KBM-7 (cell line): ENCODE measurements at places on chromosomes 7 and 10.

DNA sequence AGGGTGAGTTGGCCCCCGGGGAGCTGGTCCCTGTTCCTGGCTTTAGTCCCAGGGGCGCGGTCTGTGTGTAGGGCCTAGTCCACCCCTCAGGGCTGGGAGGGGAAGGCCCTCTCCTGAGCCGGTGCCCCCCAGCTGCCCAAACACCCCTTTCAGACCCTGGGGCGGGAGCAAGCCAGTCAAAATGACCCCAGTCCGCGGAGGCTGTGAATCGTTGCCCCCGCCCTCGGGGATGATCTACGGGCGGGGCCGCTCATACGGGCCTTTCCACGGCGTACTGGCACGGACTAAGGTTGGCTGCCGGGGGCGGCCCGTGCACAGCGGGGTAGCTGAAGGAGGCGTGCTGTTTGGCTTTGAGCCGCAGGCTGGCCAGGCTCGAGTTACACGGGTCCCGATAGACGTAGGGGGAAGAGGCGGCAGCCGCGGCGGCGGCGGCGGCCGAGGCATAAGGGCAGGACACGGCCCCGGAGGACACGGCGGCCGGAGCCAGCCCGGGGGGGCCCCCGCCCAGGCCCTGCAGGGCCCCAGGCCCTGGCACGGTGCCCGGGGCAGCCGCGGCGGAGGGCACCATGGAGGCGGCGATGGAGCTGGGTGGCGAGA is 4.3 kb downstream of the ELOVL3 start:
- no peak for DNase-seq

- no peak for DNase-seq
Measured at GRCh38 chr7:158362001-158362400, 225.6 kb downstream of the PTPRN2 start.

- no peak for DNase-seq
Measured at GRCh38 chr10:94992811-94993210, 54.4 kb downstream of the CYP2C9 start.

DNA sequence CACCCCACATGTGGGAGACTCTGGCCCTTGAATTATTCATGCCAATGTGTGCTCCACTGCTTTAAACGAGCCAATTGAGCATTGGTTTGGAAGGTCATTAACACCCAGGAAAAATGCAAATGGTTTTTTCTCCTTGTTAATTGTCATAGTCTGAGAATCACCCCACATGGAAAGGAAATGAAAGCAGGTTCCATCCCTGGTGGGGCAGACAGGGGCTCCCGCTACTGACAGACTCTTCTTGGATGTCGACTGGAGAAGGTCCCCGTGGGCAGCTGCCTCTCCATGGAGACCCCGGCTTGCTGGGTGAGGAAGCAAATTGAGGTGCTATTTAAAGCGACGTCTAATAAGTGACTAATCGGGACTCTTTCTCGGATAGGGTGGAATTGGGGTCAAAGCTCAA is 32.0 kb upstream of the EN2 start:
- DNase-seq, result no peak

DNA sequence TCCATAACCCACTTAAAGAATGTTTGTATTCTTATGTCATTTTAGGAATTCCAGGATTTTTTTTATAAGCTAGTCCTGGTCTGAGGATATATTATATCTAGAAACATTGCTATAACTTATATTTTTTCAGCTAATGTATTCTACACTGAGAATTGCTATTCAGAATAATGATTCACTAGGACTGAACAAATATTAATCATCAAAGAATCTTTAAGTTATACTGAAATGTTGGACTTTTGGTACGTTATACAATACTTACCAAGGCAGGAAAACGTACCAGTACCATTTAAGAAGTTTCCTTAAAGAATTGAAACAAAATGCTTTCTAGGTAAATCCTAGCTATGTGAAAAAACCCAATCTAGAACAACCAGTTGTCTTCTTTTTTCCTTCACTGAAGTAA is 18.4 kb downstream of the PTTG1IP2 start:
- DNase-seq, result no peak

DNA sequence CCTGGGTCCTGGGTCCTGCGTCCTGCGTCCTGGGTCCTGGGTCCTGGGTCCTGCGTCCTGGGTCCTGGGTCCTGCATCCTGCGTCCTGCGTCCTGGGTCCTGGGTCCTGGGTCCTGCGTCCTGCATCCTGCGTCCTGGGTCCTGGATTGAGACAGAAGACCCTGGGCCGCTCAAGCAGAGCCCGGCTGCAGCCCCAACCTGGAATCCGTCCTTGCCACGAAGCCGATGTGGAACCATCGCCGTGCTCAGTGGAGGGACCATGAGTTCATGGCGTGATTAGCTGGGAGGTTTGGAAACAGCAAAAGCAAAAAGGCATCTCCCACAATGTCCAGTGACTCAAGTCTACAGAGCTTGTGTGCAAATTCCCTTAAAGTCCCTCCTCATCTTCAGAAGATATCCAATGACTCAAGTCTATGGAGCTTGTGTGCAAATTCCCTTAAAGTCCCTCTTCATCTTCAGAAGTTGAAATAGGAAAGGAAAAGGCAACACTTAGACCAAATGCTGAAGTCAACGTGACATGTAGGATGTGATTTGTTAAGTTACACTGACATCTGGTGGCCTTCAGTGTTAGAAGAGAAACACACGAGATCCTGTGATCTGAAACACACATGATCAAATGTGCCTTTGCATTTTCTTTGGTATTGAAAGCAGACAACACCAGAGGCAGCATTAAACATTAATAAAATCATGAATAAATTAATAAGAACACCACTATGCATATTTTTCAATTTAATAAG is 179.9 kb downstream of the PTPRN2 start:
- DNase-seq, result peak; percentile 47

DNA sequence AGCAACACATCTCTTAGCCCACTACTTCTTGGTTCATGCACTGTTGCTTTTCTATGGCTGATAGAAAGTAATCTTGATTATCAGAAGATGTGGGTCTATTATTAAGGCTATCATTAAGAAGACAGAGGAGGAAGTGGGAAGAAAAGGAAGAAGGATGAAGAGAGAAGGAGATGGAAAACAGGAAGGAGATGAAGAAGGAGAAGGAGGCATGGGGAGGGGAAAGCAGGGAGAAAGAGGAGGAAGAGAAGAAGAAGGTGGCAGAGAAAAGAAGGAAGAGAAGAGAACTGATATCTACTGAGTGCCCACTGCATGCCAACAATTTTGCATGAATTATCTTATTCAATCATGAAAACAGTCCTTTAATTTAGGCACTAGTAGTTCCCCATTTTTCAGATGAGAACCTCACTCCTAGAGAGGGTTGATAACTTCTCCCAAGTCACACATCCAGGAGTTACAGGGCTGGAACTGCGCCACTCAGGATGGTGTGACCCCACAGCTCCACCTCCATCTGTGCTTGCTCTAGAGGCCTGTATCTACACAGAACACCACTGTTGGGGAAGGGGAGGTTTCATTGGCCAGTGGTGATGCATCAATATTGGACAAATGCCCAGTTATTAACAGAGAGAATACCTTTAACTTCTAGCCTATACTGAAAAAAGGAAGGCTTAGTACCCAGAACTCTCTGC is 147.4 kb downstream of the CXCL12 start:
- DNase-seq, result no peak

GRCh38 chr7:36916116-36916515 is 191.8 kb upstream of the AOAH start:
- DNase-seq, result no peak

DNA sequence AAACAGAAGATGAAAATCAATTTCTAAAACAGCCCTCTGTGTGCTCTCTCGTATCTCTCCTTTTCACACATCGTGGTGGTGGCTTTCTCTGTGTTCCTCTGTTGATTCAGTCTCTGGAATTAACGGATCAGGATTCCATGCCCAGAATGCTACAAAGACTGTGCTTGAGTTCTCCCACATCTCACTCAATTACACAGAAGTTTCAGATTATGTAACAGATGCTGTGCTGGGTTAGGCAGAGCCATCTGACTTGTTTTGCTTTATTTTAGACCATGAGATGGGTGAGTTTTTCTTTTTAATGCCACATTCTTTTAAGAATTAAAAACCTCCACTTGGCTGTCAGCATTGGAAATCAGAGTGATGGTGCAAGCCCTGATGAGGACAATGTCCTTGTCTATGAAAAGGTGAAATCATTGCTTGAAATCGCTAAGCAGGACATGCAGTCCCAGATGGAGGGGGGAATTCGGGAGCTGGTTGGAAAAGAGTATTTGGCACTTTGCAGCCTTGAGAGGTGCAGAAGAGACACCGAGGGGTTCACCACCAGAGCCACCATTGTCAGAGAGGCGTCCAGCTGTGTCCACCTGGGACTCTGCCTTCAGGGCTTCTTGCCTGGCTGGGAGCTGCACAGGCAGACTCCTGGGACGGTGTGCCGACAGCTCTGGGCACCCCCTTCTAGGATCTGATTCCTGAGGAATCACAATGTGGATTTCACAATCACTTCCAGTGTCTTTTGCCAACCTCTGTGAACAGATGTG is 80.4 kb downstream of the EGFR start:
- no peak for DNase-seq

DNA sequence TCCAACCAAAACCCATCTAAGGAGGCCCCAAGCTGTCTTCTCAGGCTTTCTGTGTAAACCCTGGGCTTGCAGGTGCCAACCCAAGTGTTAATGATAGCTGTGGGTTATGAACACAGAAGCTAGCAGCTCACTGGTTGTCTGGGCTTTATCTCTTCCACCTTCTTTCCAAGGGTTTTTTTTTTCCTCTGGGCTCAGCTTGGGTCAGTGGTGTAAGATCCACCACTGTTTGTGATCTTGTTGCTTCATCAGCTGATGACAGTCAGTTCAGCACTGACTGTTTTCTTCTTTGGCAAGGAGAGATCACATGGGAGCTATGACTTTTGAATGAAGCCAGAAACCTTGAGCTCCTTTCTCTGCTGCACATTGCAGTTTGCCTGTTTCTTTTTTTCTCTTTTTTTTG is 4.6 kb downstream of the GTPBP4 start:
- no peak for DNase-seq

DNA sequence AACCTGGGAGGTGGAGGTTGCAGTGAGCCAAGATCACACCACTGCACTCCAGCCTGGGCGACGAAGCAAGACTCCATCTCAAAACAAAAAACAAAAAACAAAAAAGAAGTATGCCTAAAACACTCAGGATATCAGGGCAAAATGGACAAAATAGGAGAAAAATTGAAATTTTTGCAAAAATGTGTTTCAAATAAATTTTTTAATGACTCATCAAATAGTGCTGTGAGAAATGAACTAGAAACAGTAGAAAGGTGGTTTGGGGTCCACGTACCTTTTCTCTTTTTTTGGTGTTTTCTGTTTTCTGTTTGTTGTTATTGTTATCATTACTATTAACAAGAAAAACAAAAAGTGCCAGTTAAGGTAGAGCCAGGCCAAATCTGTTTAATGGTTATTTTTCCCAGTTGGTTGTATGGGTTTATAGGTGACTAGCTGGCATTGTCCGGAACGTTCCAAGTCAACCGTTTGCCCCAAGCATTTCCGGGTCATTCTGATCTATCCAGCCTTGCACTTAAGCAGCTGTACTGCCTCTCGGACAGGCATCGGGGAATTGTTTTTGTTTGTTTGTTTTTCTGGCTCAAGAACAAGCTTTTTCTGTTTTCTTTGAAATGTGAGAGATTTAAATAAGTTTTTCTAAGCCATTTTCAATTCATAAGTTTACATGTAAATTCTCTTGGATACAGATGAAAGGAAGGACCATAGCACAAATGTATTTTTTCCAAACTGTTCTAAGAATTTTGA is 157.0 kb upstream of the NEBL start:
- DNase-seq, result no peak

DNA sequence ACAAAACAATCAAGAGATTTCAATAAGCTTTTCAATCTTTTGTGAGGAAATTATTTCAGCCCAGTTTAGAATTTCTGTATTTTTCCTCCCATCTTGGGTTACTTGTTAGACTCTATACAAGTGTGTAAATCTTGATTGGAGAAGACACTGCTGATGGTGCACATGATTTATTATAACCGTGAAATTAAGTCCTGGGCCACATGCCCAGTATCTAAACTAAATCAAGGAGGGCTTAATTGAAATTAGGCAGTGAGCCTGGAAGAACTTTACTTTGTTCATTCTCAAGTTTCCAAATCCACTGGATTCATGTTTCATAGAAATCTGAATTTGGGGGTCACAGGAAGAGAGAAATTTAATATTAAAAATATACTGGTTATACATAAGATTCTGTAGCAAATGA is 44.5 kb downstream of the CSTF2T start:
- DNase-seq, result no peak

- DNase-seq, result no peak
Measured at GRCh38 chr10:132011024-132011423, 29.3 kb upstream of the BNIP3 start.

DNA sequence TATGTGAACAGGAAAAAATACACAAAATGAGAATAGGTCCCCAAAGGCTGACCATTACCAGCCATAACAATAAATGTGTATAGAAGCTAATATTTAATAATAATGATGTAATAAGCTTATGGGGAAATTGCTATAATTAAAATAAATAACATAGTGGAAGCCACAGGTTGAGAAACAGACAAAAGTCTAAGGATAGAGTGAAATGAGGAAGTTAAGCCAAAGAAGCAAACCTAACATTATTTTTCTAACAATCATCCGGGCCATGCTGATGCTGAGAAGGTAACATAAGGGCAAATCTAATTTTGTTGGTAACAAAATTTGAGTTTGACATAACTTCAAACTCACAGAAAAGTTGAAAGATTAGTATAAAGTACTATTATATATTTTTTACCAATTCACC is 115.9 kb downstream of the MICU1 start:
- DNase-seq, result peak; percentile 23

DNA sequence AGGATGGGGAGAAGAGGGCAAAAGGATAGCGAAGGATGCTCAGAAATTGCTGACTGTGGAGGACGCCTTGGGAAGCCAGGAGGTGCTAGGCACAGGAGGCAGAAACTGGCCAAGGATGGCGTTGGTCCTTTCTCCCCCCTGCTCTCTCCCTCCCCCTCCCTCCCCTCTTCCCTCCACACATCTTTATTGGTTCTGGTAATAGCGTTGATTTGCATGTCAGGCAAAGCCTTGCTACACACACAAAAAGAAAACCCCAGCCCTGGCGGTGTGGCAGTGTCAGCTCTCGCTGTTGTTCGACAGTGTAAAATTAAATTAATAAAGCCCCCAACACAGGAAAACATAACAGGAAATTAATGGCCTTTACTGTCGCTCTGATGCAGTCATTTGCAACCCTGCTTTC is 47.2 kb downstream of the PAX2 start:
- DNase-seq, result no peak

DNA sequence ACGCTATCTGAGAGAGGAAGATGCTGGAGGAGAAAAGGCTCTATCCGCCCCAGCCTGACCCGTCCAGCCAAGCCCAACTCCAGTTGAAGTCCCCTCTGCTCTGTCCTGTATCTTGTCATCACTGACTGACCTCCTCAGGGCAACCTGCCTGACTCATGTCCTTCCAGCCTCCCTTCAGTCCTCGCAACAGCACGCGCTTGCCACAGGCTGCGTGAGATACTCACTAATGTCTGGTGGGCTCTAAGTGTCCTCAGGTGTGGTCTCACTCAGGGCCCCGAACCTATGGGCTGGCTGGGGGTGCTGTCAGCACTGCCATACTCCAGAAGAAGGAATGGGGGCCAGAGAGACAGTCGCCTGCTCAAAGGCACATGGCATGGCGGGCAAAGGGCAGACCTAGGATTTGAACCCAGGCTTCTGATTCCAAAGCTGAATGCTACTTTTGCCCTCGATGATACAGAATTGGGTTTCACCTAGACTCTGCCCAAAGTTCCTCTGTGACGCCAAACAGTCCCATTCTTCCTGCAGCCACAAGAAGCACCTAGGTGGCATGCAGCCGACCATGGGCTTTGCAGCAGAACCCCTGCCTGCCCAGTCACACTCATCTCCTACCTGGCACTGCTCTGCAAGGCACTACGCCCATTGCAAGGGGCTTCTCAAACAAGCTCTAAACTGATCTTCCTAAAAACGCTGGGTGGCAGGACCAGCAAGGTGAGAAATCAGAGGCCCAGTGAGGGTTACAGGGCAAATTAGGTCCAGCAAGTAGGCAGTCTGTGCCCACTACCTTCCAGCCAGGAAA is 8.5 kb downstream of the FAM53B start:
- no peak for DNase-seq
